Smooth muscle cell of bladder (primary cell): ENCODE measurements at places on chromosomes 4 and X. TPM values are rescaled to one million over a fixed set of nuclear protein-coding genes. Genes with fewer than 3 reads are reported as not detected.

CXCL5 gene
- 14.0 and 21.0 TPM in 2 replicates for total RNA-seq

MYOZ2 gene
- 0.28 and 0.83 TPM in 2 replicates for total RNA-seq

JCHAIN gene
- total RNA-seq, result 1.7 and 6.7 TPM in 2 replicates

STOX2 gene
- total RNA-seq, result 1.0 and 3.4 TPM in 2 replicates

USP26 gene
- not detected in 2 replicates for total RNA-seq

SPOCK3 gene
- 0.43 and 1.5 TPM in 2 replicates for total RNA-seq

FGD1 gene
- 2.0 and 3.0 TPM in 2 replicates for total RNA-seq

RGN gene
- 1.8 and 3.3 TPM in 2 replicates for total RNA-seq

SLC6A14 gene
- total RNA-seq, result under 0.01 TPM in 1 of 2 replicates, not detected in the other

F11 gene
- not detected in 2 replicates for total RNA-seq

PNMA6A gene
- total RNA-seq, result 1.6 and 3.2 TPM in 2 replicates

SLIT2 gene
- 26.4 and 26.9 TPM in 2 replicates for total RNA-seq

NDST3 gene
- total RNA-seq, result 0.09 TPM in 1 of 2 replicates, not detected in the other

NUDT11 gene
- 16.4 and 17.7 TPM in 2 replicates for total RNA-seq

DGAT2L6 gene
- not detected in 2 replicates for total RNA-seq

NPFFR2 gene
- not detected in 2 replicates for total RNA-seq

HDX gene
- 3.5 and 5.7 TPM in 2 replicates for total RNA-seq

IL1RAPL1 gene
- 0.43 and 0.46 TPM in 2 replicates for total RNA-seq

SOD3 gene
- 12.2 and 19.9 TPM in 2 replicates for total RNA-seq

HMGN5 gene
- total RNA-seq, result 0.46 and 1.00 TPM in 2 replicates

TKTL1 gene
- not detected in 2 replicates for total RNA-seq

ANXA10 gene
- 25.3 and 36.8 TPM in 2 replicates for total RNA-seq

F8A3 gene
- total RNA-seq, result 0.55 and 1.3 TPM in 2 replicates

GDPD2 gene
- not detected in 2 replicates for total RNA-seq

TMLHE gene
- total RNA-seq, result 11.9 and 14.1 TPM in 2 replicates

STK32B gene
- total RNA-seq, result 3.3 and 20.5 TPM in 2 replicates

RAI2 gene
- total RNA-seq, result 0.14 and 0.92 TPM in 2 replicates

PRRG3 gene
- under 0.01 TPM in 1 of 2 replicates, not detected in the other for total RNA-seq

FGA gene
- total RNA-seq, result not detected in 2 replicates

BEX4 gene
- total RNA-seq, result 15.6 and 29.9 TPM in 2 replicates

UBQLN2 gene
- 3.8 and 4.3 TPM in 2 replicates for total RNA-seq
